ENCODE measurements at places on chromosomes 12 and 14.
A peak's percentile ranks its signal among the peaks of the same experiment; 100 is the strongest.

- no peak for DNase-seq
Observed at GRCh38 chr12:129606239-129606638, 297.6 kb downstream of the TMEM132D start.

DNA sequence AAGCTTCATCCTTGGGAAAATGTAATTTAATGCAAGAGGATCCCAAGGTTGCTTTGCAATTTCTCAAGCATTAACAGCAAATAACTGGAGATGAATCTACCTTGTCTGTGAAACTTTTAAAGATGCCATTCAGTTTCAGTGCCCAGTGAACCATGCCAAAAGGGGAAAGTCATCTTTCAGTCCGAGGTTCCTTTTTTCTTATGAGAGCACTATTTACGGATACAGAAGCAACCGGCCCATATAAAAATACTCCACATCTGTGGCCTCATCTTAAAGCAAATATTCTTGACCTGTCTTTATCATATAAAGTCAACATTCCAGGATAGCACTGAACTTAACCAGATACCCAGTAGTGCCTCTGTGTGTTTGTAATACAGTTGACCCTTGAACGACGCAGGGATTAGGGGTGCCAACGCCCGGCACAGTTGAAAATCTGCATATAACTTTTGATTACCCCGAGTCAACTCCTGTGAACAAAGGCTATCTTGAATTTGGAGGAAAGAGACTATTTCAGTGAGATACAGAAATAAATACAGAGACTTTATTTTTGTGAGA is 209.4 kb downstream of the PCNX1 start:
- no peak for DNase-seq

DNA sequence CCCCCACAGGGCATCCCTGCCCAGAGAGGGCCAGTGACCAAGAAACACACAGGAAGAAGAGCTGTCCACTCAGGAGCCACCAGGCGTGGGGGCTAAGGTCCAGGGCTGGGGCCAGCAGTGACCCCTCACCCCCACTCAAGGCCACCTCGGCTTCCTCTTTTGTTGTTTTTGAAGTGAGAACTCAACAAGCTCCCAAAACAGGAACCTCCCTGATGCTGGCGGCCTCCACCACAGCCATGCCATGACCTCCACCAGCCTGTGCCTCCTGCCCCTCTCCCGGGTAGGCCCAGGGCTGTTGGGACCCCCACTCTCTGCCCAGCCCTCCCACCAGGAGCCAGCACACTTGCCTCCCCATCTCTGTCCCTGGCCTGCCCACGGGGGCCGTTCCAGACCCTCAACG is 7.8 kb downstream of the AKT1 start:
- no peak for DNase-seq

DNA sequence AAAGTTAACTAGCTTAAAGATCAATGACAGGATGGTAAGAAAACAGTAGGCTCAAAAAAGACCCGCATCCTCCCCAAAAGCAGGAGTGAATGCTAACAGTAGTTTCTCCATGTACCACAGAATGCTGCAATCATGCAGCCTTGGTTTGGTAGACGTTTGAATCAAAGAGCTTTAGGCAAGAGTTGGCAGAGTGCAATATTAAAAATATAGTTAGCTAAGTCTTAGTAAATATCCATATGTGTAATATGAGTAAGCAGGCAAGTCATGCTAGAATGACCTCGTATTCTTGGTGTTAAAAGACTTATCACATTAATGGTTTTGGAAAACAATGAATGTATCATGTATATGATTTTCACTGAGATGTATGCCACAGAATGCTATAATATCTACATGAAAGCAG is 18.8 kb upstream of the KLRF1 start:
- DNase-seq = no peak

GRCh38 chr12:106030210-106031071 is 108.3 kb downstream of the NUAK1 start:
- DNase-seq = peak; percentile 51

DNA sequence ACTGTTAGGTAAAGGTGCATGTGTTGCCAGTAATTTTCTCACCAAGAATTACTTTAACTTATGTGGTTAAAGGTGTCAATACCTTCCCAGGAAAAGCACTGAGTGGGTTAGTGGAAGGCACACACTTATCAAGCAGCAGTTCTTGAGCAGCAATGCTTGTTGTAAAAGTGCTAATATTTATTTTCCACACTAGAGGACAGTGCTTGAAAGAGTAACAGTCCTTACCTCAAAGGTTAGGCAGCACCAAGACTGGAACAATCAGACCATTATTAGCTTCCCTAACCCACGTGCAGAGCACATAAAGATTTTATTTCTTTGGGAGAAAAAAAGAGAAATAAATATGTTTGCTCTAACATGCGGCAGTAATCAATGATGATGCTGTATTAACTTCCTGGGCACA is 48.8 kb upstream of the KRR1 start:
- peak; percentile 41 for DNase-seq

- no peak for DNase-seq
Observed at GRCh38 chr12:94641283-94641682, 9.1 kb downstream of the TMCC3 start.

DNA sequence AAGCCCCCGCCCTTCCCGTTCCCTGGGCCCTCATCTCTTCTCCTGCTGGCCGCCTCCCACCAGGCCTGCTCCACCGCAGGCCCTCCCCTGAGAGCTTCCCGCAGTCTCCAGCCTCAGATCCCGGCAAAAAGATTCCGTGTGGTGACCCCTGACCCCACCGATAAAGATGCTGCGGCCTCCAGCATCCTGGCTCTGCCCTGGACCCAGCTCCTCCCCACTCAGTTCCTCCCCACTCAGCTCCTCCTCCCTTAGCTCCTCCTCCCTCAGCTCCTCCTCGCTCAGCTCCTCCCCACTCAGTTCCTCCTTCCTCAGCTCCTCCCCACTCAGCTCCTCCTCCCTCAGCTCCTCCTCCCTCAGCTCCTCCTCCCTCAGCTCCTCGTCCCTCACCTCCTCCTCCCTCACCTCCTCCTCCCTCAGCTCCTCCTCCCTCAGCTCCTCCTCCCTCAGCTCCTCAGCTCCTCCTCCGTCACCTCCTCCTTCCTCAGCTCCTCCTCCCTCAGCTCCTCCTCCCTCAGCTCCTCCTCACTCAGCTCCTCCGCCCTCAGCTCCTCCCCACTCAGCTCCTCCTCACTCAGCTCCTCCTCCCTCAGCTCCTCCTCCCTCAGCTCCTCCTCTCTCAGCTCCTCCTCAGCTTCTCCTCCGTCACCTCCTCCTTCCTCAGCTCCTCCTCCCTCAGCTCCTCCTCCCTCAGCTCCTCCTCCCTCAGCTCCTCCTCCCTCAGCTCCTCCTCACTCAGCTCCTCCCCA is 17.0 kb downstream of the NOC4L start:
- no peak for DNase-seq

GRCh38 chr14:32407130-32407529 is 78.0 kb downstream of the AKAP6 start:
- no peak for DNase-seq

DNA sequence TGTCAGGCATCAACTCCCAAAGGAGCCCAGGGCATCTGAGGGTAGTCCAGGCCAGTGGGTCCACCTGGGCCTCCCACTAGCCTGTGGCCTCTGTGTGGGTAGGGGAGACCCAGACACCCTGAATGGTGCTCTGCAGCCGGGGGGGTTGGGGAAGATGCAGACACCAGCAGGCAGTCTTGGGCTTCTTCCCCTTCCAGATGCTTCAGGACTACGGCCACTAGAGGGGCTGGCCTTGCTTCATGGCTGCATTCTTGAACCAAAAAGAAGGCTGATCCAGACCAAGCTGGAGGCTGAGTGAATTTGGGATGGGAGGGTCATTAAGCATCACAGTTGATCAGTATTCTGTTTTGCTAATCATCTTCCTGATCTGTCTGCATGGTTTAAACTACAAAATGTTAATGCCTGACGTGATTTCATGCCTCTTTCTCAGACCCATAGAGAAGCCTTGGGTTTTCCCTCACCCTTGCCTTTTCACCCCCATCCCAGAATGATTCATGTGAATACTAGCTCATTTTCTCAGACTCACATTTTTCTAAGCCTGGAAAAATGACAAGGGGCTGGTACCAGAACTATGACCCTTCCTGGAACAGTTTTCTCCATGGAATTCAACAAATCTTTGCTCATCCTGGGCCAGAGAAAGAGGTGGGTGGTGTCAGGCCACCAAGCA is 134.2 kb downstream of the NTF3 start:
- DNase-seq = peak; percentile 31

DNA sequence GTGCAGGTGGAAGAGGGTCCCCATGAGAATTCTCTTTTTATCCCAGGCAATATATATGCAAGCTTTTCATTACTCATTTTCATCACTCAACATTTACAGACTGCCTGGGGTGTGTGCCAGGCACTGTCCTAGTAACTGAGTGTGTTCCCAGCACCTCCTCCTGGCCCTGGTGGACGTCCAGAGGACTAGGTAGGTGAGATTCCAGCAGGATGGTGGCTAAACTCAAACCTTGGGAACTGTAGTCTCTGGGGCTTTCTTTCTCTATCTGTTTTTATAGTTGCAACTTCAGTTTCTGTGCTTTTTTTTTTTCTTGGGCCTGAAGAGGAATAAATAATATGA is 63.8 kb downstream of the SUSD6 start:
- no peak for DNase-seq

DNA sequence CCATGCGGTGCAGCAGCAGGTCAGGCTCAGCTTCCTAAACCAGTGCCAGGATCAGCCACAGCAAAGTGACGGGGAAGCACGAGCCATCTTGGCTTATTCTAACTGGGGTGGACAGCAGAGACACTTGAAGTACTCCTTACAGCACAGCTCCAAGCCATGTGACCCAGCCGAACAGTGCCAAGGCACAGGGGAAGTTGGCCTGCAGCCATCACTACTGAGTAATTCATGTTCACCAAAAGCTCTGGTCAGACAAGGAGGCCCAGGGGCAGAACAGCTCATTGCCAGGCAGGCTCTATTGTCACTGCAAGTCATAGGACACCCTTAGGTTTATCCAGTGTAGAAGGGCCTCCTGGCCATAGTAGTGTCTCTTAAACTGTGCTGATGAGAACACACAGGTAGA is 23.4 kb upstream of the SLC35F4 start:
- peak; percentile 70 for DNase-seq

GRCh38 chr12:6724409-6724797 is 557 bp downstream of the COPS7A start:
- no peak for DNase-seq

- DNase-seq = no peak
Observed at GRCh38 chr12:109448707-109449390, 28.3 kb downstream of the KCTD10 start.

DNA sequence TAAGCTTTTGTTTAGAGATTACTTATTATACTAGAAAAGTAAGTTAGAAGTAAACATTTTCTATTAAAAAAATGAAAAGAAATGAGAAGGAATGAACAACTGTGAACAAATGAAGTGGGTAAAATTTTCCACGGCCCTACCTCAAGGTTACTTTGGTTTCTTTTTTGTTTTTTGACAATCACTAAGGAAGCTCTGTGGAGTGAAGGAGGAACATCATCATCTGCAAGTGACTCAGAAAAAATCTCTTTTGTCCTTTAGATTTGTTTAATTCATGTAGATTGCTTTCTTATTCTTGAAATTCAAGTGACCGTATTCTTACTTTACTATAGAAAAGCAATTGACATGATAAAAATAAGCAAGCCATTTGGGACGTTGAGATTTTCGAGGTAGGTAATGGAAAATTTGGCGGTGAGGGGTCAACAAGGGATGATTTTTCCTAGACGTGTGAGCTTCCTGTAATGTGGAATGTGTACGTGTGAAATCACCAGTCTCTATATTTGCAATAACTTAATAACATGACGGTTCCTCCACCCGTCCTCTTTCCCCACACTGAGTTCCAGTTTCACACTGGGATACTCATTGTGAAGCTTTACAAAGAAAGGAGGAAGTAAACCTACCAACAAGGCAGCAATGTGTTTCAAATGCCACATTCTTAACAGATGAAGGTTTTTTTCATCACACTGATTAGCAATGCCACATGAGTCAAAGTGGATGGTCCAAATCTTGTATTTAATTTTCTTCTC is 62.3 kb upstream of the EGLN3 start:
- no peak for DNase-seq

- DNase-seq = peak; percentile 36
Observed at GRCh38 chr14:53715193-53715721, 241.4 kb downstream of the BMP4 start.

DNA sequence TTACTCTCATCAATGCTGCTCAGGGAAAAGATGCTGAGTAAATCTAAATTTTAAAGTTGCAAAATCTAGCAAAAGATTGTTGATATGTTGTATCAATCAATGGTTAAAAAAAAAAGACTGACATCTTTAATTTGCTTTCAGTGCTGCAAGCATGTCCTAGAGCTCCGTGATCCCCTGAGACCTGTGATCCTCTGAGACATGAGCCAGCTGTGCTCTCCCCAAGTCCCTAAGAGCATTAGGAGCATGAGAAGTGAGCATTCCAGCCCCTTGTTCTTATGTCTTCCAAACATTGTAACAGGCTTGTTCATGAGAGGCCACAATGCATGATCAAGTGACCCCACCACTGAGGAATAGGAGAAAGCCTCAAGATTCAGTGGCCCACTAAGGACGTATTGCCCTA is 116.6 kb downstream of the DAD1 start:
- DNase-seq = no peak

DNA sequence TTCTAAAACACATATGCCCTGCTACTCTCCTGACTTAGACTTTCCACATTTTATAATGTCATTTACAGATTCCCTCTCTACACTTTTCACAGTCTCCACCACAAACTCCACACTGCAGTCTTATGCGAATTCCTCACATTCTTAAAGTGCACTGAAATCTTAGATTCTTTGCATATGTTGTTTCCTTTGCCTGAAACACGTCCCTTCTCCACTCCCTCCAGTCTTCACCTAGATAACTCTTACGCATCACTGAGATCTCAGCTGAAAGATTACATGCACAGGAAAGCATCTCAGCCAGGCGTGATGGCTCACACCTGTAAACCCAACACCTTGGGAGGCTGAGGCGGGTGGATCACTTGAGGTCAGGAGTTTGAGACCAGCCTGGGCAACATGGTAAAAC is 3.8 kb upstream of the ARHGAP9 start:
- no peak for DNase-seq

DNA sequence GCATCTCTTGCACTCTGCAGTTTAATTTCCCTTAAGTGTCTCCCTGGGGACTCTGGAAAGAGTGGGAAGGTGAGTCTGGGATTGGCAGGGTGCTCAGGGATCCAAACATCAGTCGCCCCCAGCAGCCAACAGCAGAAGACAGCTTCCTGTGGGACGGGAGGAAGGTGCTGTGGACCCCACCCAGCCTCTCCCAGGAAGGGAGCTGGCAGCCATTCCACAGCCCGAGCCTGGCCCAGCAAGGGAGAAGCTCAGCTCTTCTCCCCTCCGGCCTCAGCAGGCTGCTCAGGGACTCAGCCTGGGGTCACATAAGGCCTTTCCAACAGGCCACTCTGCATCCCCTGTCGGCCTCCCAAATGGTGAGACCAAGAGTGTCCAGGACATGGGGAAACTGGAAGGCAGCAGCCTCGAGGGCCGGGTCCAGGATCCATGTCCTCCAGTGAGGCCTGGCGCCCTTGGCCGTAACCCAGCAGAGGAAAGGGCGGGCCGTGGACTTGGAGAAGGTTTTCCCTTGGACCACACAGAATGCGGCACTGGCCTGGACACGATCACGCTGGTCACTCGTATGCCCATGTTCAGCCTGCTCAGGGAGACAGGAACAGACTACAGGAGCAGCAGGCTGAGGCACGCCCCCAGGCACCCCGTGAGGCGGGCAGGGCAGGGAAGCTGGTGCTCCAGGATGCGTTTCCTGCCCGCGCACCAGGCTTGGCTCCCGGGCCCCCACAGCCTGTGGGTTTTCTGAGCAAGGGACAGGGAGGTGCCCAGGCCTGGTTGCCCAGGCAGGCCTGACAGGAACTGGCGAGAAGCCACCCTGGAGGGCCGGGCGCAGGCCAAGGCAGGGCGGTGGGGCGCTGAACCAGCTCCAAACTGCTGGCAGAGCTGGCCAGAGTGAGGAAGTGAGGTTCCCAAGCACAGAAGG is 3.5 kb downstream of the XRCC3 start:
- DNase-seq = no peak
